NCI-H1436 treated with DMSO at 0.1 percent for 48 hours (cell line): ENCODE measurements at places on chromosomes 6 and 20.

- no peak for DNase-seq
These were observed 156.6 kb downstream of the NFATC2 start for GRCh38 chr20:51385646-51386530.

DNA sequence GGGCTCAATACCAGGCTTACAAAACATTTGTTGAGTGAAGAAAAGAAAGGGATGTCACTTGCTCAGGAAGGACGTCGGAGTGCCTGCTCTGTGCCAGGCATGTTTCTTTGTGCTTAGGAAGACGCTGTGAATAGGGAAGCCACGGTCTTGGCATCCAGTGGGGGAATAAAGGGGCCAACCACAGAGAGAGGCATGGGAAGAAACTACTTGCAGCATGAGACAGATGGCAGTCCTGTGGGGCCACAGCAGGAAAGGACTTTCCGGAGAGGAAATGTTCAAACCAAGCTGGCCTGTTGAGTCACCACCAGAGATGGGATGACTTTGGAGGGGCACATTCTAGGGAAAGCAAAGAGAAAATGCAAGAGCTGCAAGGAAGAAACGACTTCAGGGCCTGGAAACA, 173.2 kb downstream of the CDH26 start:
- DNase-seq: no peak

DNA sequence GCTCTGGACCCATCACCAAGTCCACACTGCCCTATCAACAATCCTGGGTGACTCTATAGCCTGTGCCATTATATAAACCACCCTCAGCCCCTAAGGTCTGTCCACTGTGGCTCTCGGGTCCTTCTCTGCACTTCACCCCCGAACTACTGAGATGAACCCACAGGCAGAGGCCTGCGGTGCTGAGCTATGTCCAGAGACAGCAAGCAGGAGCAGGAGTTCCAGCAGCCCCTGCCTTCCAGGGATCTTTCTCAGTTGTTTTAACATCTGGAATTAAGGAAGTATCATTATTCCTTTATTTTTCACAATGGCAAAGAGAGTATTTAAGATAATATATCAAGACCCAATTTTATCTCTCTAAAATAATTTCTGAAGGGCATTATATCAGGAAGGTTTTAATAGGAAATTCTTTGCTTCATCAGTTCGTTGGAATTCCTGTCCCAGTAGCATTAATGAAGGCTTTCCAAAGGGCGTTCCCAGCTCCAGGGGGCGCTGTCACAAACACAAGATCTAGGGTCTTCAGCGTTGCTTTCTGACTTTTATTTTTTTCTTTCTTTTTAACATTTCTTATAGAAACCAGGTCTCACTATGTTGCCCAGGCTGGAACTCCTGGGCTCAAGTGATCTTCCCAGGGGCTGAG, 27.3 kb downstream of the RRBP1 start:
- no peak for DNase-seq

DNA sequence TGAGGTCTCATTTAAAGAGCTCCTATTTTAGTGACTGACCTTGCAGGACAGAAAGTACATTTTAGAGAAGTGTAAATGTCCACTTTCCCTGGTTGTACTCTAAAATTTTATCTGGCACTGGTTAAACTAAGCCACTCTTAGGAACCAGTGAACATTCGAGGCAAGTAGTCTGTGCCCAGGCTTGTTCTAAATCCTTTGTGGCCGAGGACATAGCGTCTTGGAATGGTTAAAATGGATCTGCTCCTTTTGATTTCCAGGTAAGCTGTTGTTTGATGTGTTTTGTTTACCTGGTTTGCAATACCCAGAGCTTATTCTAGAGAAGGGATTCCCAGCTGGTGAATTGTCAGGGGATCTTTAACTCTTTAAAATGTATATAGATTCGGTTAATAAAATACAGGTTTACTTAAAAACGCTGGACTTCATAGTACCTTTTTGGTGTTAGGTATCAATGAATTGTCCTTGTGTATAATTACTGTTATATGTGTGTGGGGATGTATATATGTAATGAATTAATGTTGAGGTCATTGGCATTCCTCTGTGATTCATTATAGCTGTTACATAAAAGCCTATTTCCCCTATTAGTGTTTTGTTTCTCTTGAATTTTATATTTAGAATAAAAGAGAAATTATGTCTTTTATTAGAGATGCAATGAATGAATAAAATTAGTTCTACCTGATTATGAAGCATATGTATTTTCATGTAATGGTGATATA, 15.8 kb downstream of the SNX9 start:
- DNase-seq: no peak

GRCh38 chr6:130906736-130907381, 79.7 kb downstream of the SMLR1 start:
- no peak for DNase-seq

DNA sequence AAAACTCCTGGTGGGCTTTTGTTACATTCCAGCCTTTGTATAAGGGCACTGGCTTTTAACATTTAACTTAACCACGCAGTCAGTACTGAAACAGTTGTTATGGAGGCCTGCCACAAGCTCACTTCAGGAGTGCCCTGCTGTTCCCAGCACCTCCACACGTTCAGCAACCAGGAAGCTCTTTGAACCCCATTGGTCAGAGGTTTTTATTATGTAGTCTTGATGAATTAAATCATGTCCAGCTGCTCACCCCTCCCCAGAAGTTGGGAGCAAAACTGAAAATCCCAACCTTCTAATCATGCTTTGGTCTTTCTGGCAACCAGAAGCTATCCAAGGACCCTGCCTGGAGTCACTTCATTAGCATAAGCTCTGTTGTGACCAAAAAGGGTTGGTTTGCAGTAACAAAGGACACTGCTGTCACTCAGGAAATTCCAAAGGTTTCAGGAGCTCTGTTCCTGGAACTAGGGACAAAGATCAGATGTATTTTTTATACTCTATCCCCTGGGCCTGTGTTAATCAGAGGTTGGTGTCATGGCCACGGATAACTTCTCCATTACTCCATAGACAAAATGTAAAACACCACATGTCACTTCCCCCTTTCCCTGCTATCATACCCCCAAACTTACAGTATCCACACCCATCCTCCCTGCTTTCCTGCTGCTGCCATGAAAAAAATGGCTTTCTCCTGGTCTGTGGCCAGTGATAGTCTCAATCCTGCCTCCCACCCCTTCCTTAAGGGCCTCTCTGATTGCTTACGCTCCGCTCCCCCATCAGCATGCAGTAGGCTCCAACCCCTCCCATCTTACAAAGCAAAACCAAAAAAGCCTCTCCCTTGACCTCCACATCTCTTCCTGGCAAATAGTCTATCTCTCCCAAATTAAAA, 3.1 kb downstream of the ARMC12 start:
- DNase-seq: no peak

GRCh38 chr6:25875926-25876602, 2.0 kb upstream of the SLC17A3 start:
- no peak for DNase-seq

- DNase-seq: no peak
These were observed 47.8 kb upstream of the TRAF3IP2 start for GRCh38 chr6:111653434-111653833.

GRCh38 chr6:34383656-34384320, 8.7 kb downstream of the NUDT3 start:
- DNase-seq: no peak

GRCh38 chr20:13739731-13740649, 44.7 kb downstream of the ESF1 start:
- DNase-seq: no peak

DNA sequence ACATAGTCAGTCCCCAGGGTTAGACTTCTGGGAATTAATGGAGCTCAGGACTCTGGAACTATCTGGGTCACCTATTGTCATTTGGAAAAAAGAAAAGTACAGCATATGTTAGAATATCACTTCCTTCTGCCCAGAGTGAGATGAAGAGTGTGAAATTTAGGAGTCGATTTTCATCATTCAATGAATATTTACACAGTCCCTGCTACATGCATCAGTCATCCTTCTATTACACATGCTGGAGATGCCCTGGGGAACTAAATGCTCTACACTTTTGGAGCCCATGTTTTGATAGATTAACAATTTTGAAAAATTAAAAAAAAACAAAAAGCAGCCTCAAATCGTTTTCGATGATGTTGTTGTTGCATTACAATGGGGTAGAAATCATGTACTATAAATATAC, 315.4 kb downstream of the ALDH8A1 start:
- DNase-seq: no peak

DNA sequence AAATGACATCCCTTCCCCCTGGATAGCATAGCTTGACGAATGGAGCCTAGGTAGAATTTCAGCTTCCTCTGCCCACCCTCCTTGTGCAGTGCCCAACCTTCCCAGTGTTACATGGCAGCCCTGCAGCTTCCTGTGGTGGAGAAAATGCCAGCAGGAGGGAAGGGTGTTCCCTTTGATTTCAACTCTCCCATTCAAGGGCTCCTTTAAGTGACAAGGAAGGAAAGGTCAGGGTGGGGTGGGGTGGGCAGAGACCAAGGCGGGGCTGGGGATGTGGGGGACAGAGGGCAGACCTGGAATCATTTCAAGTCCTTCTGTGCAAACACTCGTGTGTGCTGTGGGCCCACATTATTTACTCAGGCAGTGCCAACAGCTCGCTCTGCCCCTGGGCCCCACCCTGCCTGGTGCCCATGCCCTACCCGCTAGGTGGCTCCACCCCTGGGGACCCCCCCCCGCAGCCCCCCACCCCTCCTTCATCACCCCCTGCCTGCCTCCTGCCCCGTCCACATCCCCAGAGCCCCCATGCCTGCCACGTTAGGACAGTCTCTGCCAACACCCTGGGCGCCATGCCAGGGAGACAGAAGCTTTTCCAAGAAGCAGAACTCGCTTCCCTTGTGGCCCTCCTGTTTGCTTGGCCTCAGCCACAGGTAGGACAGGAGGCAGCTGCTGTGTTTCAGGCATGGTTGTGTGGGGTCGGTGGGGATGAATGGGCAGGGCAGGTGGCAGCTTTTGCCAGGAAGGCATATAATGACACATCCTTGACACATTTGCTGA, 9.4 kb downstream of the SPDEF start:
- no peak for DNase-seq

DNA sequence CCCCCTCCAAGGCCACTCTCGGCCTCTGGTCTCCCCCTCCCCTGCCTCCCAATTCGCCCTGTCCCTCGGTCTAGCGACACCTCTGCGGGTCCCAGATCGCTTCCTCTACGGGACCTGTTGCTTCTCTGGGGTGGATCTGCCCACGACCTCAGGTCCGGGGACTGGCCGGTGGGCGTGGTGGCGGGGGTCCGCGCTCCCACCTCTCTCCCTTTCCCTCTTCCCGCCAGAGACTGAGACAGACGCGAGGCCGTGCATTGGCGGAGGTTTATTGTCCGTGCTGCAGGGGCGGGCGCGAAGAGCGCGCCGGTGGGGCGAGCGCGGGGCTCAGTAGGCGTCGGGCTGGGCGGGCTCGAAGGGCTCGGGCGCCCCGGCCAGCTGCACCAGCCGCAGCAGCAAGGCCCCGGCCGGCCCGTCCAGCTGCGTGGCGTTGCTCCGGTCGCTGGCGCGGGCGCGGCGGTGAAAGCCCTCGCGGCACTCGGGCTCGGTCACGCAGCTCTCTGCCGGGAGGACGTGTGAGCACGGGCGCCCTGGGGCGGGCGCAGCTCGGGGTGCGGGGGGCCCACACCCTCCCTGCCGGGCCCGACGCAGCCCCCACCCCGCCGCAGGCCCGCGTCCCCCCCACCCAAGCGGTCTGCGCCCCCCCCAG, 2.1 kb downstream of the AVP start:
- DNase-seq: no peak

DNA sequence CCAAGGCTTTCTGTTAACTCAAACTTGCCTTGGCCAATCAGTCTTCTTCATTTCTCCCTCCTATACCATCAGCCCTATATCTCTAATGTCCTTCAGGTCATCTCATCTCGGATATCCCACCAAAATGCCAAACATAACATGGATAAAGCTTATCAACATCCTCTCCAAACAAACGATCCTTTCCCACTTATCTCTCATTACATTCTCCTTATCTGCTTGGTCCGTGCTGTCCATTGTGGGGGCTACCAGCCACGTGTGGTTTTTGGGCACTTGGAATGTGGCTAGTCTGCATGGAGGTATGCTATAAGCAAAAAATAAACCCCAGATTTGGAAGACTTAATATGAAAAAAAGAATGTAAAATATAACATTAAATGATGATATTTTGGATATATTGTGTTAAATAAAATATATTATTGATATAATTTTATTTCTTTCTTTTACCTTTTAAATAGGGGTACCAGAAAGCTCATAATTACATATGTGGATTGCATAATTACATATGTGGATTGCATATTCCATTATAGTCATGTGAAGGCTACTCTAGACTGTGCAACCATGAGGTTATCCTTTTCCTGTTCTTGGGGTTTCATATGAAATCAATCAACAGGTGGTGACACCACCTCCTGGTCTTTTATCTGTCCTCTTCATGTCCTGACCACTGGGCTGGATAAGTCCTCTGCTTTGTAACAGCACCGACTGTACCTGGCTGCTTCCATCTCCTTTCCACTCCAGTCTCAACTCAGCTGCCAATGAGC, 123.0 kb downstream of the CD83 start:
- no peak for DNase-seq
